ENCODE measurements at places on chromosomes 13 and 19. TPM values are rescaled to one million over a fixed set of nuclear protein-coding genes. Genes with fewer than 3 reads are reported as not detected.

Gene ZNF586
- polyA plus RNA-seq: 5.6 TPM

DNA sequence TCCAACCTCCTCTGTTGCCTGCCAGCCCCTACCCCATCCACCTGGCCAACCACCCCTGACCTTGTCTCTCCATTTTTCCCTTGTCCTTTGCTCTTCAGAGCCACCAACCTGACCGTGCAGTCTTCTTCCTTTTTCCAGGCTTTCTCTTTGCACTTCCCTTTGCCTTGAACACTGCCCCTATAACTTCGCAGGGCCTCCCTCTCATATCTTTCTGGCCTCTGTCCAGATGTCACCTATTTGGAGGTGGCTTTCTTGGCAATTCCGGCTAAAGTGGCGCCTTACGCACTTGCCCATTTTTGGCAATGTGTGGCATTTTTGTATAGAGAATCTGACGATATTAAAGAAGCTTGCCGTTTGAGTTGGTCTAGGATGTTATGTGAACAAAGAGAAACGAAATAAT is 844 bp downstream of the ZNF543 start:
- peaks cover 11% of the 10 kb centered on the region for H3K4me1 ChIP-seq
- H3K27ac ChIP-seq: peak overlapping the region; percentile 58
- H3K36me3 ChIP-seq: peaks cover 20% of the 10 kb centered on the region
- peak overlapping the region; percentile 78 for H3K4me3 ChIP-seq

Gene HIF3A
- 0.02 TPM for polyA plus RNA-seq

- H3K27me3 ChIP-seq: peaks cover 2% of the 10 kb centered on the region
- H3K36me3 ChIP-seq: no peaks in the 10 kb centered on the region
- peak overlapping the region; percentile 65 for H3K27ac ChIP-seq
- H3K4me1 ChIP-seq: peaks cover 4% of the 10 kb centered on the region
- peak overlapping the region; percentile 53 for H3K4me3 ChIP-seq
- peak; percentile 74 for DNase-seq
Observed at GRCh38 chr13:36778083-36778671, 40.8 kb upstream of the RFXAP start.

DNA sequence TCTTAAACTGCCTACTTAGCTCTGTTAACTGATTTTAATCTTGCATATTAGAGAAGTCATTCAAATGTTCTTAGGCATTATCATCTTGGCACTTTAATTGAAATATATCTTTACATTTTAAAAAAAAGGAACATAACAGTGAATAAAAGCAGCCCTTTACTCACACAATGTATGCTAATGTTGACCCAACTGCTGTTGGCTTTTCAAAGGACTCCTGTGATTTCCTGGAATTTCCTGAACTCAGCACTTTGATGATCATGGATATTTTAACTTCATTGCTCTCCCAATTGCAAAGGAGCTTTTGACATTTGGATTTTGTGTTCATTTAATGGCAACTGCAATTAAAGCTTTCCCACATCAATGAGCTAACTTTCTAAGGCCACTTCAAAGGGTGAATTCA is 1230.3 kb downstream of the DIAPH3 start:
- DNase-seq: no peak
- no peaks in the 10 kb centered on the region for H3K36me3 ChIP-seq
- H3K27me3 ChIP-seq: no peaks in the 10 kb centered on the region
- no peak overlapping the region for H3K27ac ChIP-seq

GRCh38 chr19:40599902-40600569 is 1.1 kb upstream of the LTBP4 start:
- H3K4me1 ChIP-seq: peaks cover 15% of the 10 kb centered on the region
- H3K4me3 ChIP-seq: no peak overlapping the region
- no peaks in the 10 kb centered on the region for H3K27me3 ChIP-seq
- no peaks in the 10 kb centered on the region for H3K36me3 ChIP-seq
- DNase-seq: no peak

DNA sequence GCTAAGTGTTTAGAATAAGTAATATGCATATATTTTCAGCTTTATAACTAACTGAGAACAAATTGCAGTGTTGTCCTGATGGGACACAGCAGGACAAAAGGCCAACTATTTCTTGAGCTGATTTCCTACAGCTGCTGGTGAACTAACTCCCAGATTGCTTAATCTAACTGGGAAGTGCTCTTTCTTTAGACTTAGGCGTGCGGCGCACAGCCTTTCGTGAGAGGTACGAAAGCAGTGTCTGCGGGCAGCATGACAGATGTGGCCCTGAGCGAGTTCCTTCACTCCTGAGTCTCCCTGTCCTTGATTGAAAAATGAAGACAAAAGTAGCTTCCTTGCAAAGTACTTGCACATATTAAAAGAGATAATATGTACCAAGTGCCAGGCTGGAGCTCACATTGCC is 47.3 kb upstream of the NPAS1 start:
- H3K27ac ChIP-seq: no peak overlapping the region
- peaks cover 6% of the 10 kb centered on the region for H3K36me3 ChIP-seq
- no peak for DNase-seq
- no peaks in the 10 kb centered on the region for H3K27me3 ChIP-seq
- H3K4me3 ChIP-seq: no peak overlapping the region

GRCh38 chr19:5253406-5254110 is 87.1 kb downstream of the PTPRS start:
- no peaks in the 10 kb centered on the region for H3K4me1 ChIP-seq
- H3K36me3 ChIP-seq: peaks cover 44% of the 10 kb centered on the region
- H3K4me3 ChIP-seq: no peak overlapping the region
- peak; percentile 44 for DNase-seq
- H3K27me3 ChIP-seq: no peaks in the 10 kb centered on the region

DNA sequence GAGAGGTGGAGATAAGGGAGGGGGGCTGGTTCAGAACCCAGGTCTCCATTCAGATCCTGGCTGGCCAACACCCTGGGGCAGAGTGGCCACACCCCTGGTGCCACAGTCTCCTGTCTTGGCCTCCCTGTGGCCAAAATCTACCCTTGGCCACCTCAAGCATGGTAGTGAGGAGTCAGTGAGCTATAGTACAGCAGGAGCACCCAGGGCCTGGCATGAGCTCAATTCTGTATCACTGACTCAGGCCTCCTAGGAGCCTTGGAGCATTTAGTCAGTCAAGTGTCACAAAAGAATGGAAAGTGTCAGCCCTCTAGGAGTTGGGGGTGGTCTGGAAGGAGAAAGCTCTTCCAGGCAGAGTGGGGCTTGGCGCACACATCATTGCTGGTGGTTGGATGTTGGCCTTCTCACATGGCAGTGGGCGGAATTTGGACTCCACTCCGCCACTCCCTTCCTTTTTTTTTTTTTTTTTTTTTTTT is 6.6 kb upstream of the CD79A start:
- DNase-seq: peak; percentile 61
- no peak overlapping the region for H3K27ac ChIP-seq
- H3K4me3 ChIP-seq: no peak overlapping the region

DNA sequence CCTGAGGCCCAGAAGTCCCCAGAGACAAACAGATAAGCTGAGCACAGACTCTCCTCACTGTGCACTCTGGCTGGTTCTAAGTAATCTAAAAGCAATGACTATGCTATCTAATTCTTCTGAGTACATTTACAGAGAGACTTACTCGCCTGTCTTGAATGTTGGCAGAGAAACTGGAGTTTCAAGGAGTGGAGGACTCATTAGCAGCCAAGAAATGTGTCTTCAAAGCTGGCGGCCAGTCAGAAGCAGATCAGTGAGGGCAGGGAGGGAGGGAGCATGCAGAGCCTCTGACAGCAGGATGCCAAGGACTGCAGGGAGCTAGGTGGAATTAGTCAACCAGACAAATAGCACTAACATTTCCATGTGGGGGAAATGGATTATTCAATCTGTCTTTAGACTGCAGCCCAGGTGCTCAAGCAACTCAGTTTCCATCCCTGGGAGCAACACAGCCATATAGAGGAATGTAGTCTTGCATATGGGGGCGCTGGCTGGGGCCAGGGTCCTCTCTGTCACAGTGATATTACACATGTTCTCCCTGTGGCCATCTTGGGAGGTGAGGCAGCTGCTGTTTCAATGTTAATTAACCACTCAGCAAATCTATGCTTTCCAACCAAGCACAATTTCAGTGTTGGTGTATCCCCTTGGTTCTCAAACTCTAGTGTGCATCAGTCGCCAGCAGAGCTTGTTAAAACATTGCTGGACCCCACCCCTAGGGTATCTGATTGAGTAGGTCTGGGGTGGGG is 97.9 kb downstream of the CCNA1 start:
- H3K27ac ChIP-seq: no peak overlapping the region
- H3K4me3 ChIP-seq: no peak overlapping the region
- H3K4me1 ChIP-seq: no peaks in the 10 kb centered on the region
- H3K27me3 ChIP-seq: no peaks in the 10 kb centered on the region
- no peaks in the 10 kb centered on the region for H3K36me3 ChIP-seq
- no peak for DNase-seq

Gene PRRG2
- polyA plus RNA-seq: 0.14 TPM

- no peak overlapping the region for H3K4me3 ChIP-seq
- no peaks in the 10 kb centered on the region for H3K36me3 ChIP-seq
- H3K4me1 ChIP-seq: peaks cover 3% of the 10 kb centered on the region
- H3K27me3 ChIP-seq: no peaks in the 10 kb centered on the region
- DNase-seq: no peak
Observed at GRCh38 chr13:73945871-73946270, 188.3 kb downstream of the KLF12 start.

DNA sequence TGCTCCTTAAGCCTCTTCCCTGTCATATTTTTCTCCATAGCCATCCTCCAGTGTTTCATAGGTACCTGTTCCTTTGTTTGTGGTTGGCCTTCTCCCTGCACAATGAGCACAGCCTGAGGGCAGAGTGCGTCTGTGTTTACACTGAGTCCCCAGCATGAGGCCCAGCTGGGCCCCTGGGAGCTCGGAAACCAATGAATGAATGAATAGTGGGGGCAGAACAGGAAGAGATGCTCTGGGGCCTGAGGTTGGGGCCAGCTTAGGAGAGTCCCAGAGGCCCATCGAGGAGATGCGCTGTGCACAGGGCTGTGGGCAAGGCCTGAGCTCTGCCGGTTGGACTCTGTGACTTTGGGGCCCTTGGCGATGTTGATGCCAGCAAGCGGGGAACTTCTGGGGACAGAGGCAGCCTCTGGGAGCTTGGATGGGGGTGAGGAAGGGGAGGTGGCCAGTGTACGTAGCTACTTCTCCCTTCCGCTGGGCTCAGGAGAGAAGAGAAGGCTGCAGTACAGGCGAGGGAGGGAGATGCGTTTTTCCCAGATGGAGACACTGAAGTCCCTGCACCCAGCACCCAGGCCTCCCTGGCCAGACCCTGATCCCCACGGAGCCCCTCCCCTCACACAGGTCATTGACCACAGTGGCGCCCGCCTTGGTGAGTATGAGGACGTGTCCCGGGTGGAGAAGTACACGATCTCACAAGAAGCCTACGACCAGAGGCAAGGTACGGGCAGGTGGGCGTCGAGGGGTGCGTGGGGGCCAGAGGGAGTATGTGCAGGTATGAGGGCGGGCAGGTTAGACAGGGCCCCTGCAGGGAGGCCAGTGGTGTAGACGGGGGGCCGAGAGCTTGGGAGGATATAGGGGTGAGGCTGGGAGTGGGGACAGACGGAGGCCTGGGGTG is 5.1 kb downstream of the TBCB start:
- no peak overlapping the region for H3K27ac ChIP-seq
- peaks cover 4% of the 10 kb centered on the region for H3K4me1 ChIP-seq
- no peaks in the 10 kb centered on the region for H3K27me3 ChIP-seq
- H3K4me3 ChIP-seq: no peak overlapping the region
- H3K36me3 ChIP-seq: peaks cover 39% of the 10 kb centered on the region

DNA sequence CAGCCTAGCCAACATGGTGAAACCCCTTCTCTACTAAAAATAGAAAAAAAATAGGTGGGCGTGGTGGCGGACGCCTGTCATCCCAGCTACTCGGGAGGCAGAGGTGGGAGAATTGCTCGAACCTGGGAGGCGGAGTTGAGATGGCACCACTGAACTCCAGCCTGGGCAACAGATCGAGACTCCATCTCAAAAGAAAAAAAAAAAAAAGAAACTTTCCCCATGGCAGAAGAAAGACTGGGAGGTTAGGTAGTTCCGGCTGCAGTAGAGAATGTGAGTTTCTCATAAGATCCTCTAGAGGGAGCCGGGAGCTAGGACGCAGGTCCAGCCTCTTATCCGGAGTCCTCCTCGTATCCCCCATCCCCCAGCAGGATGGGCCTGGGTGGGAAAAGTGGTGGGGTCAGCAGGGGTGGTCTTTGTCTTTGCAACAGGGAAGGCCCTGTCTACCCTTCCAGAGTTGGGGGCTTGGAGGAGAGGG is 13.2 kb upstream of the CREB3L3 start:
- no peaks in the 10 kb centered on the region for H3K27me3 ChIP-seq
- peaks cover 4% of the 10 kb centered on the region for H3K4me1 ChIP-seq
- peak; percentile 72 for DNase-seq
- H3K4me3 ChIP-seq: no peak overlapping the region

DNA sequence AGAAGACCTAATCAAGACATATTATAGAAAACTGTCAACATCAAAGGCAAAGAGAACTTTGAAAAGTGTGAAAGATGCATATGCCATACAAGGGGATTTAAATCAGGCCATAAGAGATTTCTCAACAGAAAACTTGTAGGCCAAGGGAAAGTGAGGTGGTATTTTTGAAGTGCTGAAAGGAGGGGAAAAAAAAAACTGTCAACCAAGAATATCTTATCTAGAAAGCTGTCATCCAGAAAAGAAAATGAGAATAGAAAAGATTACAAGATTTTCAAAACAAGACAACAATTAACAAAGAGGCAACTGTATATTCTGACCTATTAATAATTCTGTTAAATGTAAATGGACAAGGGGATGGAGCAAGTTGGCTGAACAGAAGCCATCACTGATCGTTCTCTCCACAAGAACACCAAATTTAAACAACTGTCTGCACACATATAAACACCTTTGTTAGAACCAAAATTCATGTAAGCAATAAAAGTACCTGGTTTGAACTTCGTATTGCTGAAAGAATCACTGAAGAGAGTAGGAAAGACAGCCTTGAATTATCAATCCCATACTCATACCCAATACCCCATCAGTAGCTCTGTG is 880.1 kb upstream of the PCDH9 start:
- H3K27me3 ChIP-seq: no peaks in the 10 kb centered on the region
- H3K36me3 ChIP-seq: no peaks in the 10 kb centered on the region
- DNase-seq: no peak
- no peak overlapping the region for H3K27ac ChIP-seq
- no peak overlapping the region for H3K4me3 ChIP-seq
- H3K4me1 ChIP-seq: no peaks in the 10 kb centered on the region

GRCh38 chr19:35267353-35267817 is 1.4 kb upstream of the USF2 start:
- peaks cover 7% of the 10 kb centered on the region for H3K4me1 ChIP-seq
- H3K36me3 ChIP-seq: peaks cover 21% of the 10 kb centered on the region
- no peaks in the 10 kb centered on the region for H3K27me3 ChIP-seq
- DNase-seq: peak; percentile 10
- peak overlapping the region; percentile 73 for H3K4me3 ChIP-seq

GRCh38 chr13:33445476-33445875 is 159.9 kb upstream of the STARD13 start:
- H3K36me3 ChIP-seq: no peaks in the 10 kb centered on the region
- H3K4me1 ChIP-seq: no peaks in the 10 kb centered on the region
- no peaks in the 10 kb centered on the region for H3K27me3 ChIP-seq
- H3K4me3 ChIP-seq: no peak overlapping the region
- H3K27ac ChIP-seq: no peak overlapping the region
- DNase-seq: no peak

DNA sequence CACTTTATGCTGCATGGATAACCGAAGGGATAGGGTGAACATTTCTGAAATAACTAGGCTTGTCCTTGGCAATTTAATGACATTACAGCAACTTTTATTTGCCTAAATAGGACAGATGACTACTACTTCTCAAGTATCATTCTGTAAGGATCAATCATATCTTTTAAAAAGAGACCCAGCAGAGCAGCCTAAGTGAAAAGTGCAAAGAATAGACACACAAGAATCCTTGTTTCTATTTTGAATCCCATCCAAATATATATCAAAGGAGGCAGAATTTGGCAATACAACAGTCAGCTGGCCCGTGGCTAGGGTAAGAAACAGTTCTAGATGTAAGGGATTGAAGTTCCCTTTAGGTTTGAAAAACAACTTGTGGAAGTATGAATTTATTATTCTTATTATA is 6.9 kb downstream of the THSD1 start:
- no peak overlapping the region for H3K4me3 ChIP-seq
- H3K36me3 ChIP-seq: no peaks in the 10 kb centered on the region
- H3K4me1 ChIP-seq: no peaks in the 10 kb centered on the region
- no peak overlapping the region for H3K27ac ChIP-seq
- DNase-seq: no peak
- no peaks in the 10 kb centered on the region for H3K27me3 ChIP-seq

Data from IMR-90 (cell line).